ENCODE measurements at places on chromosomes 2 and 18.

DNA sequence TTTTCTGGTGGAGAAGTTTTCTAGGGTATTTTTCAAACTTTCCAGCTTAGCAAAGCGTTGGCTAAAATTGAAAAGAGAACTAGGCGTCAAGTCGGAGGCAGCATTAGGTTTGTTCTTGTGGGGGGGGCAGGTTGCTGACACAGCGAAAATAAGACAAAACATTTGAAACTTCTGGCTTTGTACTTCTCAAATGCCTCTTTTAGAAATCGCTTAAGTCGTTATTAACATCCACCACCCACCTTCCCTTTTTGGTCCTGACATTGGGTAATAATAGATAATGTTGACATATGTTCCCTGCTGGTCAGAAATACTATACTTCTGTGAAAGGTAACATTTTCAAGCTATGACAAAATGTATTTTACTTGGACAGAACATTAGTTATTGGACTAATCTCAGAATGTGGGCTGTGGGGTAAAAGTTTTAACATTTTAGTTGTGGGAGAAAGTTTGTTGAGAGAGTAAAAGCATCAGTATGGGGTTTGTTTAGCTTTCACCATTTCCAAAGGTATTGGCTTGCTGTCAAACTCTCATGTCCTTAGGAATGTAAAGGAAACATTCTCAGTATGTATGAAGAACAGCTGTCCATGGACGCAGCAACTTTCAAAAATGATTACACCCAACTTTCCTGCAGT is 88.1 kb upstream of the ZEB2 start:
- DNase-seq = no peak

DNA sequence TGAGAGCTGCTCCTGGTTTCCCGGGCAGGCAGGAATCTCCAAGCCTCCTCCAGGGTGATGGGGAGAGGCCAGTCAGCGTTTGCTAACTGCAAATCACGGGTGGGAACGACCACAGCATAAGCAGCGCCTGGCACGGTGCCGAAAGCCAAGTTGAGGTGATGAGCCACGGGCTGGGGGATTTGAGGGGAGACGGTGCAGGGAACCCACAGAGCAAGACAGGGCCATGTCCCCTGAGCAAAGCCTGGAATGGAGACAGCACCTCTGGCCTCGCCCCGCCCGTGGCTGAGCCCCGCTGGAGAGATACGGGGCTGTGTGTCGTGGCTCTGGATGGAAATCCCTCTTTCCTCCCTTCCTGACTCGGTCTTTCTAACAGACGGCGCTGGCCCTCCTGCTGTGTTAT is 31.5 kb upstream of the TMEM18 start:
- no peak for DNase-seq

- no peak for DNase-seq
Observed at GRCh38 chr2:60422826-60423483, 130.5 kb downstream of the BCL11A start.

DNA sequence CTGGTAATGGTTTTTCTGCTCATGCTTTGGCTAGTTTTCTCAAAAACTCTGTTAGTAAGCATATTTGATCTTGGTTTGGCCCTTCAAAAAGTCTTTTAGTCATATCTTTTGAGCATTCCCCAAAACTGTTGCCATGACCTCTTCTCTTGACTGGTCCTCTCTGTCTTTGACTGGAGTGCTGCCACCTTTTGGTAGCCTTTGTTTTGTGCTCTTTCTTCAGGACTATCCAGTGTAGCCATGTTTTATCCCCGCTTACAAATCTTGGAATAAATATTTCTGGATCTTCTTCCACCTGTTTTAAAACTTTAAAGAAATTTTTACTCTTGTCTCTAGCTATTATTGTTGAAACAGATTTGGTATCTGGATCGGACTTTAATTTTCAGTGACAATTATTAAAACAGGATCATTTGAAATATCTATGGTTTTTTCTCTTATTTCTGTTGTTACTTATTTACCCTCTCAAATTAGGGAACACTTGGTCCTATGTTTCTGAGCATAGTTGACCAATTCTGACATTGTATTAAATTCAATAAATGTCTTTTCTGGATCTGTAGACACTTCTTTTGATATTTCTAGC is 965 bp upstream of the ELOA2 start:
- DNase-seq = peak; percentile 64

GRCh38 chr2:152071092-152071491 is 27.8 kb downstream of the CACNB4 start:
- DNase-seq = no peak
